ENCODE measurements at places on chromosomes 1 and 21. TPM values are rescaled to one million over a fixed set of nuclear protein-coding genes. Genes with fewer than 3 reads are reported as not detected.

PTGFR gene
- 0.72 TPM for total RNA-seq

ACKR1 gene
- total RNA-seq = 0.75 TPM

CCSAP gene
- total RNA-seq = 6.1 TPM

BTG3 gene
- total RNA-seq = 14.4 TPM

GJC2 gene
- total RNA-seq = 1.2 TPM

All from endothelial cell of coronary artery (primary cell).